ENCODE measurements at places on chromosomes 5 and 9.
A peak's percentile ranks its signal among the peaks of the same experiment; 100 is the strongest.

DNA sequence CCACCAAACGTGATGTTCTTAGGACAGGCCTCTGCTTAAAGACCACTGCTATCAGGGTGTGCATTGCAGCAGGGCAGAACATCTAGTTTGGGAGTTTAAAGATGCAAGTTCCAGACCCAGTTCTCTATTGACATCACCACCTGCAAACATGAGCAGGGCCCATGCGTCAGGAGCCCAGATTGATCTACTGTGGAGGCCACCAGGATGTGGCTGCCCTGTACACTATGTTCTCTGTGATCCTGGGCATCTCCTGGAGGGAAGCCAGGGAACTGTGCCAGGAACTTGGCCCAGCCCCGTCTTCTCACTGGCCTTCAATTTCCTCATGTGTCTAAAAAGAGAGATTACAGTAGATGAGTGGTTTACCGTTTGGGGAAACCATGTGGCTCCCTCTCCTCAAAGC lies 87.1 kb downstream of the PDE6A start:
- DNase-seq = peak; percentile 20

DNA sequence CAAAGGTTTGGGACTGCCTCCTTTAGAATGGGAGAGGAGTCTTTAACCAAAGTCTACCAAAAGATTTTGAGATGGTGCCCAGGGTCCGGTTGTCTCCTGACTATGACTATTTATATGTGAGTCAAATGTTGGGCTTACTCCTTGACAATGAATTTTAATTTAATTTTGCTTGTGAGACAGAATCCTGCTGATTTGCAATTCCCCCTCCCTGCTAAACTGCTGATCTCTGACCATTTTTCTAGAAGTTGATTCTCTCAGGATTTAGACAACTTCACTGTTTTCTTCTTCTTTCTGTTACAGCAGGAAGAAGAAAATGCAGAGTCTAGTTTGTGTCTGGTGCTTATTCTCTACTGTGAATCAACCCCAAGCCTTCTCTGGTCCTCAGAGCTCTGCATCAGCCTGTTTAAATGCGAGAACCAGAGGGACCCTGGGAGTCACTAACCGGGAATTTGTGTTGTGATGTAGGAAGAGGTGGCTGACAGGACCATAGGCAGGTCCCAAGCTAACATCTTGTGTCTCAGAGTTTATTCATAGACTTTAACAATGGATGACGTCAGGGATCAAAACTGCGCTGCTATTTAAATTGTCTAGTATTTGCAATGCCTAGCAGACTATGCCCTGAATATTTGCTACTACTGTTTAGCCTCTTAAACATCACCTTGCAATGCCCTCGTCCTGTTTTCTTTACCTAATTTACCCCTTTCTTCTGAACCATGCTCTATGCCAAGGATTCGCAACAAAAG lies 124.0 kb upstream of the TAF11L2 start:
- DNase-seq = no peak

DNA sequence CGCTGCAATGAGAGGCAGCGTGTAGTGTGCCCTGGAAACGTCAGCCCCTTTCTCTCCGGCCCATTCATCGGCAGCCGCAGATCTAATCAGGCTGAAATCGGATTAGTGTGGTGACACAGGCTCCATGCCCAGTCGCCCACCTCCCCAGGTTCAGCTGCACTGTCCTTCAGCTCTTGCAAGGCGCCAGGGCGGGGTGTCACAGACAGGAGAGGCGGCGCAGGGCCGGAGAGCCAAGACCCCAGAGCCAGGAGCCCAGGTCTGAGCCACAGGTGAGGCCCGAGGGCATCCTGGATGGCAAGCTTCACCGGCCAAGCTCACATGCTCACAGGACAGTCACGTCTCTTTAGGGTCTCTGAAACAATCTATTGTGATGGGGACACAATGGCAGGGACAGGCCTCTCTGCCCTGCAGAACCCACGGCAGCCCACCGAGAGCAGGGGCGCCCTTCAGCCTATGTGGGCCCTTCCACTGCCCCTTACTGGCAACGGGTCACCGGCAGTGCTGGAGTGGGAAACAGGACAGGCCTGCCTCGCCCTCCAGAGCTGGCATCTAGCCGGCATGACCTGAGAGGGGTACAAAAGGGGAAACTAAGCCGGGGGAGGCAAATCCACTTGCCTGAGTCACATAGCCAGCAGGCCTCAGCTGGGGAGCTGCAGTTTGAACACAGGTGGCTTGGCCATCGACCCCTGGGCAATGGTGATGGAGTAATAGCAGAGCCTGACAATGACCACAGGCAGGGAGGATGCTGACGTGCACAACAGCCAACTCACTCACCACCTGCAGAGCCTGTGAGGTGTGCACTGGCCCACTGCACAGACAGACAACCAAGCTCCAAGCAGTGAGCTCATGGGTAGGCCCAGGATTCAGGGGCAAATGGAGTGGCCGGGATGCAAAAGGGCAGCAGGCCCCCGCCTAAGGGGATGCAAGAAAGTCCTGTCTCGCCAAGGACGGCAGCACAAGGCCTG lies 48.1 kb downstream of the VAV2 start:
- DNase-seq = no peak

- DNase-seq = no peak
Observed at GRCh38 chr5:4584982-4585381, 555.1 kb upstream of the ADAMTS16 start.

GRCh38 chr5:67315082-67315989 lies 118.7 kb upstream of the CD180 start:
- peak; percentile 99 for DNase-seq

DNA sequence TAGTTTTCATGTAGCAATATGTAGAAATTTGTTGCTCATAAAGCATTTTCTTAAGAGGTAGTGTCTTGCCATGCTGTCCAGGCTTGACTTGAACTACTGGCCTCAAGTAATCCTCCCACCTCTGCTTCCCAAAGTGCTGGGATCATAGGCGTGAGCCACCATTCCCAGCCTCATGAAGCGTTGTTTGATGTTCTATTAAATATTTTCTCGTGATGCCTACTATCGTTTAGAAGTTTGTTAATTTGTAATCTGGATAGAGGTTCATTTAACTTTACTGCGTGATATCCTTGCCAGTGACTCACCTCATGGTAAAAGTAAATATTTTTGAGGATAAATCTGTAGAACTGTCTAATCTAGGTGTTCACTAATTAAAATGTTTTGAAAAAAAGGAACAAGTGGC lies 82.6 kb downstream of the VCAN start:
- DNase-seq = no peak

- DNase-seq = no peak
Observed at GRCh38 chr5:159663986-159664385, 252.3 kb upstream of the ADRA1B start.

Data from globus pallidus (tissue), 1 donor.